Activated naive CD4-positive, alpha-beta T cell treated with anti-CD3 and anti-CD28 coated beads, Interleukin-2, amount 50 U/mL, for 72 hours (primary cell): ENCODE measurements at places on chromosomes 11 and 22.

- DNase-seq, result no peak
These were observed 57.5 kb upstream of the THY1 start for GRCh38 chr11:119480380-119481020.

- no peak for DNase-seq
These were observed 24.7 kb upstream of the TIMP3 start for GRCh38 chr22:32776802-32777201.

GRCh38 chr11:606245-606644 is 9.5 kb downstream of the IRF7 start:
- no peak for DNase-seq

- DNase-seq, result no peak
These were observed 50.4 kb downstream of the ANO1 start for GRCh38 chr11:70128435-70128906.

GRCh38 chr11:95517453-95517852 is 272.1 kb downstream of the FAM76B start:
- no peak for DNase-seq

GRCh38 chr11:57515332-57516060 is at the start of gene SLC43A1:
Gene SLC43A1, minus strand, starts transcription at chr11:57515702. Its CDS starts 1,591 bp downstream, at chr11:57514111.
- DNase-seq, result peak; percentile 36
